CD4-positive, alpha-beta memory T cell (primary cell): ENCODE measurements at places on chromosomes 4 and X.

DNA sequence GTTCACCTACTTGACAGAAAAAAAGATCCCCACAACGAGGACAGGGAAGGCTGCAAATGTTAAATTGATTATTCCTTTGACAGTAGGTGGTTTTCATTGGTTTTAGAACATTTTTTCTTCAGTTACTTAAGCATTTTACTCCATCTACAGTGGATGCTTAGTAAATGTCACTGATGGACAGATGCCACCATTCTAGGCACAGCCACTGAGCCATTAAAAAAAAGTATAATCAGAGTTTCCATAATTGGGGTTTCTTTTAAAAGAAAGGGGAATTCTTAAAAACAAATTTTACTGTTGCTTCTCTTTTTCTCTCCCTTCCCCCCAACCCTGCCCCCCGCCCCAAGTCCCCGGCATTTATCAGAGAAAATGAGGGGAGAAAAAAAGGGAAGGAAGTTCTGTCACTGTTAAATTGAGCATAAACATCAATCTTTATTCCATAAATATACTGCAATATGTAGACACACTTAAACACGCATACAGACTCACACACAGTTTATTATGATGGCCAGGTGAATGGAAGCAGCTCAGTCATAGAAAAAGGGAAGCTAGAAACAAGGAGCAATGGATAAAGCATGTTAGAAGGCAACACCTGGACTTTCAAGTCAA lies 79.7 kb upstream of the PRPS2 start:
- no peak for DNase-seq

DNA sequence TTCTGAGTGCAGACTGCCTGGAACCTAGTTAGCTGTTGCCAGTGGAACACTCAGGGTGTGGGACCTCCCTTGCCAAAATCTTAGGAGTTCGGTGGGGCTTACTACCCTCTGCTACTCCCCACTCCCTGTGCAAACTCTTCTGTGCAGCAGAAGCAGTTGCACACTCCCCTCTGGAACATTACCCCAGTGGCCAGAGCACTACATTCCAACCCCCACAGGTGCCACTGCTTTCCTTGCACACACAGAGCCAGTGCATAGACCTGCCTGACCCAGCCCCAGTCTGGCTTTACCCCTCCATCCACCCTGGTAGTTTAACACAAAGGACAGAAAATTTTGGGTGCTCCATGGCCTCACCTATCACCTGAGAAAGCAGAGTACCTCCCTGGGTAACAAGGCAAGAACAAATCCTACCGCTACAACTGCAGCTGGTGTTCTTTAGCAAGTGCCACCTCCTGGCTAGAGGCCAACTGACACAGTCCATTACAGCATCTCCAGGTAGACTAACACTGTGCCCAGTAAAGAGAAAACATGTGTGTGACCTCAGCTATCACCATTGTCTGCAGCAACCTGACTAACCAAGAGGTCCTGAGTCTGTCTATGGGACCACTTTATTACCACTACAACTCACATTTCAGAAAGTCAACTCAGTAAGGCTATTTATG lies 11.5 kb upstream of the RASSF6 start:
- no peak for DNase-seq

GRCh38 chrX:38868941-38869401 lies 67.7 kb downstream of the MID1IP1 start:
- DNase-seq: no peak

DNA sequence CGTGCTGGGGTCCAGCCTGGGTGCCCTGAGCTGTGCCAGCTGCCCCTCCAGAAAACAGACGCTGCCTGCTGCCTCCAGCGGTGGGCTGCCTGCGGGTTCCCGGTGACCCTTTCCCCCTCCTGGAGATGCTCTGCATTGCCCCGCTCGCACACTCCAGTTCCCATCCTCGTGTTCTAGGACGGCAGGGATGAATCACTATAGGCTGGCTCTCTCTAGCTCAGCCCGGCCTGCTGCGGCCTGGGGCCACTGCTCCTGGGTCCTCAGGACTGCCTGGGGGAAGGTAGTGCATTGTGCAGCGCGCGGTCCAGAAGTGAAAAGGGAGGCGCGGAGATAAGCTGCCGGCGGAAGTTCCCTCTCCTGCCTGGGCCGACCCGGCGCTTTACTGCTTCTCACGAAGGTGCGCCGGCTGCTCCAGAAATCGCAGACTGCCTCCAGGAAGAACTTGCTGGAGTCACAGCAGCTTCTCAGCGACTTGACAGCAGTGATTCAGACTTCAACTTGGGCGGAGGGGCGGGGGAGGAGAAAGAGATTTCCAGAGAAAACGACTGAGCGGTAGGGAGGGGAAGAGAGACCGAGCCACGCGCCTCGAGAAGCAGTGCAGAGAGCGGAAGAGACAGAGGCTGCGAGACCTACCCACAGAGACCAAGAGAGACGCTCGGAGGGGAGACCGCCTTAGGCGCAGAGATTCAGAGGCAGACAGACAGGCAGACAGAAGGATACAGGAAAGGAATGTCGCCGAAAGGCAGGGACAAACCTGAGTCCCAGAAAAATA lies 6.7 kb upstream of the MSX1 start:
- DNase-seq: no peak
